ENCODE measurements at places on chromosomes 3 and 15.
A peak's percentile ranks its signal among the peaks of the same experiment; 100 is the strongest.

GRCh38 chr3:169583269-169583668 is 80.2 kb downstream of the MECOM start:
- no peak for DNase-seq

DNA sequence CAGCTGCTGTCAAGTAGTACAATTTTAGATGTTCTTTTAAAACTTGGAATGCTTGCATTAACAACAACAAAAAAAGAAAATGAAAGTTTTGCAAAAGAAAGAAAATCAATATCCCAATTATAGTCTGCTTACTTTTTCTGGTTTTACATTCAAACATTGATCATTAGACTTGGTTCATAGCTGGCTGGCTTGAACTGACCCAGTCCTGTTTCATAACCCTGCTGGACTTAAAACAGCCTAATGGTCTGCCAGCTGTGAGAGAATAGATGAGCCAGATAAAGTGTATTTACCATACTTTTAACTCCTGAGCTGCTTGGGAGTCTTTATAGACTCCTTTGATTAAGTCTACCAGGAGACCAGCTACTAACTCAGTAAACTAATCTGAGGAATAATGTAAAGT is 59.2 kb downstream of the PIAS1 start:
- peak; percentile 31 for DNase-seq

DNA sequence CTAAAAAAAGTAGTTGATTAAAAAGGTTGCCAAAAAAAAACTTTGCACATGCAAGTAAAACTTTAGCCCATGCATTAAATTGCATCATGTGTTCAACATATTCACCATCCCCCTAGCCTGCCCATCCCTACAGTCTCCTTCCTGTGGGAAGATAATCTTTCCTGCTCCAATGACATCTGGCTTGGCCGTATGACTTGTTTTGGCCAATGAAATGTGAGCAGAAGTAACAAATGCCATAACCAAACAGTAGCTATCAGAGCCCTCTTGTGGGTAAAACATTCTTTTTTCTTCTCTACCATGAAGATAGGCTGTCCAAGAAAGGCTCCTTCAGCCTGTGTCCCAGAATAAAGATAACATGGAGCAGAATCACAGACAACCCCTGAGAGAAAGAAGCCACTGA is 15.3 kb downstream of the ERC2 start:
- DNase-seq = no peak

GRCh38 chr3:137764563-137765309 is 621 bp downstream of the SOX14 start:
- DNase-seq = no peak

- no peak for DNase-seq
Observed at GRCh38 chr3:101143012-101143411, 149.8 kb upstream of the ABI3BP start.

GRCh38 chr3:131535596-131535995 is 32.8 kb upstream of the MRPL3 start:
- no peak for DNase-seq

DNA sequence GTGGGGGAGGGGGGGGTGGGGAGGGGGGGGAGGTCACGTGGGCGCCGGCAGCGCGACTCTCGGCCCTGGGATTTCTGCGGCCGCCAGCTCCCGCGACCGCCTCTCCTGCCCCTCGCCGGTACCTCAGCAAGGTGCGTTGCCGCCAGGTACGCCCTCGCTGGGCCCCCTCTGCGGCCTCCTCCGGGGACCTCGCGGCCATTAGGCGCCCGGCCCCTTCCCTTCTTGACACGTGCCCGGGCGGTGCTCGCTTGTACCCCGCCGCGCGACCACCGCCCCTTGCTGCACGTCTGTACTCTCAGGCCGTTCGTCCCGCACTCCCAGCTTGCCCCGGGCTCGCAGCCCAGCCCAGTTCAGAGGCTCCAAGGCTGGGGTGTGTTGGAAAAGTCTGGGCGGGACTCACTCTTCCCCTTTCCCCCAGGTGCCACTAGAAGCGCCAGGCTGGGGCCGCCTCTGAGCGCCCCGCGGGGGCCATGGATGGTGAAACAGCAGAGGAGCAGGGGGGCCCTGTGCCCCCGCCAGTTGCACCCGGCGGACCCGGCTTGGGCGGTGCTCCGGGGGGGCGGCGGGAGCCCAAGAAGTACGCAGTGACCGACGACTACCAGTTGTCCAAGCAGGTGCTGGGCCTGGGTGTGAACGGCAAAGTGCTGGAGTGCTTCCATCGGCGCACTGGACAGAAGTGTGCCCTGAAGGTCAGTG is at the start of gene MAPKAPK3:
MAPKAPK3 (plus strand) TSS at position 56 of the 696 bp plus-strand sequence; CDS start at position 471, 415 bp downstream.
- DNase-seq = peak; percentile 76

DNA sequence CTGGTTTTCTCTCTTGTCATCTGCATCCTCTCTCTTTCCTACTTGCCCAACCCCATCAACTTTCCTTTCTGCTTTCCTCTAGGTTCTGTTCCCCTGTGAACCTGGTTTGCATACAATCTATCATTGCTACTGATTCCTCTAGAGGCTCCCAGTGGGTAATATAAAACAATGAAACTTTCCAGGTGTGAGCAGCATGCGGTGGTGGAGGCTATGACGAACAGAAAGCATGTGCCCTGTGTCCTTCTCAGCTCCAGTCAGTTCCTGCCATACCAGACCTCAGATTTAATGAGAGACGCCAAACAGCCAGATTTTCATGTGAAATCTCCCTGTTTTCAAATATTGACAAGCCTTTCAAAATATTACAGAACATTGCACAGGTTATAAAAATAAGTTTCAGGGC is 3.5 kb upstream of the ACAP2 start:
- no peak for DNase-seq

DNA sequence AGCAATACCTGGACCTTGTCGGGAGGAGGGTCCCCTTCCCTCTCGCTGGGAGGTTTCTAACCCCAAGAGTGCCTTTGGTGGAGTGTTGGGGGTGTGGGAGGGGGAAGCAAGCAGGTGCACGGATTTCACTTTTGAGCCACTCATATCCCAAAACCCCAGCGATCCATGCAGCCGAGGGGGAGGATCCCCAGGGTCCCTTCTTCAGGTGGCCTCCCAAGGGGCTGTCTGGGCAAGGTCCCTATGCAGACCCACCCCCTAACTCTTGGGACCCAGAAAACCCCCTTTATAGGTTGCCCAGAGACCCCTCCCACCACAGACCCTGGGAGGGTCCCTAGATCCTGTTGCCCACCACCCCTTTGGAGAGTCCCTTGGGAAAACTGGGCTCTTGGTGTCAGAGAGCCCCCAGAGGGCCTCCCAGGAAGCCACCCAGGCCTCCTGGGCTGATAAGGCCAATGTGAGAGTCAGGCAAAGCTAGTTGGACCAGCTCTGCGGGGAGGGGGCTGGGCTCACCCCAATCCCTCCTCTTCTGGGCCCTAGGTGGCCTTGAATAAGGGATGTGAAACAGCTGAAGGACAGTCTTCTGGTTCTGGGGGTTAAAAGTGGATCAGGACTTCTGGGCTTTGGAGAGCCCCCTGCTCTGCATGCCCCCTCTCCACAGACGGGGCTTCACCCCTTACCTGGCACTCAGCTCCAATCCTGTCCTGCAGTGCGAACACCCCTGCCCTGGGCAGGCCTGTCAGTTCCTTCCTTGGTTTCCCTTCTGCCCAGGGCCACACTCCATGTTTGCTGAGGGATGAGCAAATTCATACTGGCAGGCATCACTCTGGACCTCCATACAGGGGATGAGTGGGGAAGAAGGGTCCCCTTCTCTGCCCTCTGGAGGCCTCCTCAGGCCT is 932 bp upstream of the PLCD1 start:
- no peak for DNase-seq

- DNase-seq = no peak
Observed at GRCh38 chr3:101677436-101678286, 729 bp upstream of the ZBTB11 start.

- DNase-seq = peak; percentile 66
Observed at GRCh38 chr15:82810061-82810889, 847 bp downstream of the WHAMM start.

DNA sequence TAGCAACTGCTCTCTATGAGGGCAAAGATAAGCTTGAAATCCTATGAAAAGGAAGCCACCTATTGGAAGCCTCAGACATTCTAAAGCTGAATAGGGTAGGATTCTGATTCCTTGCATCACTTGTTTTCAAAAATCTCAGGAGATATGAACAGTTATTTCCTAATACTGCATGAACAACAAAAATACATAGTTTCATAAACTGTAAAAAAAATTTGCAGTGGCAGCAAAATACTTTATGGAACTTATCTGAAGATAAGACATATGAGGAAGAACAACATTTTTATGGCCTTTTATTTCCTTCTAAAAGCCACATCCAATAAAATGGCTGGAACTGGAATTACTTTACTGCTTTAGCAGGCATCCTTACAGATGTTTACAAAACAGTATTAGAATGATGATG is 29.9 kb downstream of the AP3S2 start:
- DNase-seq = no peak

DNA sequence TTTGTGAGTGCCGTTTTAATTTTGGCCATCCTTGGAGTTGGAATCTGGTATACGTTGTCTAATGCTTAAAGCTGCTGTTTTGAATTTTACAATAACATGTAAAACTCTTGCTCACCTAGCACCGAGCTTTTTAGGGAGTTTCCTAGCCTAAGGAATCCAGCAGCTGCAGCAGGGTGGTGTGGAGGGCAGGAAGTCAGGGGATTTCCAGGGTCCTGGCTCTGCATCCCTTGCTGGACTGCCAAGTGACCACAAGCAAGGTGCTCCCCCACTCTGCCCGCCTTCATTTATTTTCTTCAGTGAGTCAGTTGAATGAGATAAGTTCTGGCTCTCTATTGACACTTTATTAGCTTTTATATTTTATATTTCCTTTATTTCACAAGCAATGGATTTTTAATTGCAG is 113.7 kb downstream of the ATG7 start:
- DNase-seq = no peak

DNA sequence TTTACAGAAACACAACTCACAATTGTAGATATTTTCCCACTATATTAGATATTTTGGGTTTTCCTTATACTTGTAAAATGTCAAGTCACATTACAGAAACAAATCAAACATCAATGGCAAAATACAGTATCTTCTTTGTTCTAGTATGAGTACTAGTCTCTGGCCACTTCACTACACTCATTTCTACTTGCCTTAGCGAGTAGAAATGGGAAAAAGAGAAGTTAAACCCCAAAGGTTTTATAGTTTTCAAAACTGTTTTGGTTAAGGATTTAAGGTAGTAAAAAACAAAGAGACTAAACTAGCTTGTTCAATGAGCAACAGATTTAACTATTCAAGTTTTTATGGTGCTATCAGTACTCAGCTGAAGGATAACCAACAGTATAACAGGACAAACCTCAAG is 81.7 kb downstream of the BTD start:
- no peak for DNase-seq

GRCh38 chr15:74727727-74728126 is 2.4 kb upstream of the CYP1A1 start:
- peak; percentile 27 for DNase-seq

DNA sequence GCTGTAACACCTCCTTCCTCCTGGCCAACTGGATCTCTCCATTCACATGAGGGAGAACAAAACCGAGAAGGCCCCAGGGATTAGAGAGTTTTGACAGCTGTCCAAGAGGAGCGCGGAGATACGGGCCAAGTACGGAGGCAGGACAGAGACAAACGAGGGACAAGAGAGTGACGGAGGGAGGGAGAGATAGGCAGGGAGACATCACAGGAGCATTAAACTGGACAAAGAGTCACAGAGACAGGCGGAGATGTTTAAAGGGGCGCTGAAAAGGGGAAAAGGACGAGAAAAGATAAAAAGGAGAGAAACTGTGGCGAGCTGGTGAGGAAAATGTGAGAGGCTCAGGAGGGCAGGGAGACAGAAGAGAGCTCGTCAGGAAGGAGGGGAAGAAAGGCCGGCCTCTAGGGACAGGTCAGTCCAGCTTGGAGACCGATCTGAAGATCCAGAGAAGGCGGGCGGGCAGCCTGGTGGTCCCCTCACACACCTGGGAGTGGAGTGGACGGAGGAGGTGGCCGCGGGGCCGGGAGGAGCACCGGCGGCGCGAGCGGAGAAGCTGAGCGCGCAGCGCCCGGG is 40.5 kb upstream of the ROPN1 start:
- peak; percentile 5 for DNase-seq

DNA sequence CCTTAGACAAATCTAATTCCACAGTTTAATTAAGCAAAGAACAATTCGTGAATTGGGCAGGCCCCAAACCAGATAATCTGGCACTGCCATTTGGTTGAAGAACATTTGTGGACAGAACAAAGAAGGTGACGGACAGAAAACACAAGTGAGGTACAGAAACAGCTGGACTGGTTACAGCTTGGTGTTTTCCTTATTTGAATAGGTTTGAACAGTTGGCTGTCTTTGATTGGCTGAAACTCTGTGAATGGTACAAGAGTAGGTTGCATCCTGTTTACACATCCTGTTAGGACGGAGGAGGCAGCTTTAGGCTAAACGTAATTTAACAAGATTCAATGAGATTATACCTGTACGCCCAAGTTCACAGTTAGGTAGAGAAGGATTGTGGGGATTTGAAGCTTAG is 114.4 kb downstream of the LPP start:
- no peak for DNase-seq

DNA sequence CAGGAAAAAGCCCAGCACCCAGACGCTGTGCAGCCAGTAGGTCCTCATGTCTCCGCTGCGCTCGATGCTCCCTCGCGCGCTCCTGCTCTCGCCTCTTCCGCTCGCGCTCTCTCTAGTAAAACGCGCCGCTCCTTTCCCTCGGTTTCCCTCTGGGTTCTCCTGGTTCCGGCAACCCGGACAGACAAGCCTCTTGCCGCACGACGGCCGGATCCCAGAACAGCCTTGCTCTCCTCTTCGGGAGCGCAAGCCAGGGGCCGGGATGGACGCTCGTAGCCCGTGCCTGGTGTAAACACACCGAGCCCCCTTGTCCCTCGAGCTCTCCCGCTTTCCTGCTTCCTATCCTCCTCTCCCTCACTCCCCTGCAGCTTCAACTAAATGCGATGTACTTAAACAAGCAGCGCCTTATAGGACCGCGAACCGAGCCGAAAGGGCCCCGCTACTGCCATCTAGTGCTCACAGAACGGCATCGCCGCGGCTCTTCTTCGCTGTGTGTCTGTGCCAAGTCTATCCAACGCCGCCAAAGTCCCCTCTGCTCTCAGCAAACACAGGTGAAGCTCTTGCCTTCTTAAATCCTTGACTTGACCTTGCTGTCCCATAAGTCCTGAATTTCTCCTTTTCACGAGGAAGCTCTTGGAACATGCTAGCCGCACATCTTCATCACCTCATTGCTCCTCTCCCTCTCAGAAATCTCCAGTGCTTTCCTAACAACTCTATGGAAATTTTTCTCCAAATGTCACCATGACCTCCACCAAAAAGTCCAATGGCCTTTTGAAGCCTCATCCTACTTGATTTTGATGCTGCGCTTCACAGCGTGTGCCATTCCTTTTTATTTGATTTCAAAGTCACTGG is 1037.2 kb downstream of the IGSF11 start:
- peak; percentile 83 for DNase-seq

GRCh38 chr15:28086175-28086703 is 12.9 kb downstream of the OCA2 start:
- peak; percentile 85 for DNase-seq

DNA sequence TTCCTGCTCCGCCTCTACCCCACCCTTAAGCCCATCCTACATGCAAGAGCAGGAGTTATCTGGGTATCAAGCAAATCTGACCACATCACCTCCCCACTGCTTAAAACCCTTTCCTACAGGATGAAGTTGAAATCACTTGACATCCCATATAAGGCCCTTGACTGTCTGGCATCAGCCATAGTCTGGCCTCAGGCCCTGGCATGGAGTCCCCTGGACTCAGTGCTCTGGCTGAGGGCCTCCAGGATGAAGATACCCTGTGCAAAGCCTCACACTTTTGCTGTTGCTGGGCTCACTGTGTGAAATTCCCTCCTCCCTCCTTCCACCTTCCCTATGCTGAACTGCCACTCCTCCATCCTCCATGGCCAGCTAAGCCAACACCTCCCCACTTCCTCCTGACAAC is 65.2 kb upstream of the GLCE start:
- DNase-seq = no peak
